KBM-7 (cell line): ENCODE measurements at places on chromosomes 12 and 14.

DNA sequence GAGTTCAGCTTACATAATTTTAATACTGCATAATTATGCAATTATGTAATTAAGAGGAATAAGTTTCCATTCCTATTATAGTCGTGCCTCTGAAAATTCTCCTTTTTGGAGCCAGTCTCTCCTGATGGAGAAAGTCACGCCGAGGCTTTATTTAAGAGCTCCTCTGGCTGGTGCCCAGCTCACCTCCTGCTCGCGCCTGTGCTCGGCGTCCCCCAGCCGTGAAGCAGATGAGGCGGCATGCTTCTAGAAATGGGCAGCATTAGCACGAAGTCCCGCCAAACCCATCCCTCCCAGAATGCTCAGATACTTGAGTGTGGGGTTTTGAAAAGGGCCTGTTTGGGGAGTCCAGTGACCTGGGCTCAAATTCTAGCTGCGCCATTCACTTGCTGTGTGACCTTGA lies 153.0 kb downstream of the PHETA1 start:
- DNase-seq, result no peak

GRCh38 chr14:77805706-77806105 lies 5.8 kb downstream of the ADCK1 start:
- no peak for DNase-seq

DNA sequence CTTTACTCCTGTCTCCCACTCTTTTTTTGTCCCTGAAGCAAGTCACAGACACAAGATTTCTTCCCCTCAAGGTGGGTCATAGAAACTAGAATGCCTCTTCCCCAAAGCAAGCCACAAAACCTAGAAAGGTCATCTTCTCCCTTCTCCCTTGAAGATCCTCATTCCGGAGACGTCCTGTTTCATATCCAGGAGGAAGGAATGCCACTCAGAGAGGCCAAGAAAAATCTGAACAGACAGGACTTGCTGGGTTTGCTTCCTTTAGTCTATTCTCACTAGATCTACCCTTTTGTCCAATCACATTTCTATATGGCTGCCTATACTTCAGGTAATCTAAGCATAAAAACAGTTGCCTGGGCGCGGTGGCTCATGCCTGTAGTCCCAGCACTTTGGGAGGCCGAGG lies 23.7 kb downstream of the SLC6A15 start:
- no peak for DNase-seq

DNA sequence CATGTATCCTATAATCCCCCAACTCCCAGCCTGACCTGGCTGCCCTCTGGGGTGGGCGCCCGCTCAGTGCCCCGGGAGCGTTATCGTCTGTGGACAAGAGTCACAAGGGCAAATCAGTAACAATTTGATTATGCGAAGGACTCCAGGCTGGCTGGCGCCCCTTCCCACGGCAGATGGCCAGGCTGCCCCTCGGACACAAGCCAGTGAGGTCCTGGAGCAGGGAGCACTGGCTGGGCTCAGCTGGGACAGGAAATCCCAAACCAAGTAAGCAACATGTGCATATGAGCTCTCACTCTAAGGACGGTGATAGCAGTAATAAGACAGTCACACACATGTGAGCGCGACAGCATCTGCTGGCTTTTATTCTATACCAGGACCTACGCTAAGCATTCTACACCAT lies 59.3 kb upstream of the FAM222A start:
- DNase-seq, result no peak

DNA sequence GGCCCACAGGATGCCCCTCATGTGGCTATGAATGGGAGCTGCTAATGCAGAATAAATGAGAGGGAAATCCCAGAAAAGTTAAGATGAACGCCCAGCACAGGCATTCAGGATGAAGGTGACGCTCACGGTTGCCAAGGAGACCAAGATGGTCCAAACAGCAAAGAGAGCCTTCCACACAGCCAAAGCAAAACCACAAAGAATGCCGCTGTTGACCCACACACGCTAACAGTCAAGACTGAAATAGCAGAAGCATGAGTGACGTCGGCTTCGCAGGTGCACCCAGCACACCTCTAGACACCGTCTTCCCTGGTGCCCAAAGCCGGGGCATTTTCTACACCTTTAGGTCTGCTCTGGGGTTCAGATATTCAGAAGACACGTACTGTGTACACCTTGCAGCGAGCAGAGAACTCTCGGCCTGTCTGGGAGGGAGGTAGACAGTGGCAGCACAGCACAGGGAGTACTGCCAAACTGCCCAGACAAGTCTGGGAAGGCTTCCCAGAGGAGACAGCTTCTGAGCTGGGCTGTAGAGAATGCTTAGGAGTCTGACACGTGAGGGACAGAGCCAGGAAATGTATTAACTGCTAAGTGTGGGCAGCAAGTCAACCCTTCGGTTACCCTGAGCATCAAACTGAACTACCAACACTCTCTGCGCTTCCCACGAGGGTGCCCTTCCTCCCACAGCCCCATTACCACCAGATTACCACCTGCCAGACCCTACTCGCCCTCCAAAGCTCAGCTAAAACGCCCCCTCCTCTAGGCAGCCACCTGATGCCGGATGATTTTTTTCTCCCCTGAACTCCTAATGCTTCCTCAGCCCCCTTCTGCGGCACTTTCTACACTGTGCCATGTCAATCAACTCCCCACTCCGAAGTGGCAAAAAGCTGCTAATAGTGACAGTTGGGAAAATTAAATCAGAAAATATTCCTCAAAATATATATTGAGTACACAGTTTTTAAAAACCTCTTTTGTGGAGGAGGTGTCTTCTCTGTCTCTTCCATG lies 50.1 kb downstream of the CCDC88C start:
- peak; percentile 81 for DNase-seq

- no peak for DNase-seq
Observed at GRCh38 chr12:28350502-28350901, 160.2 kb downstream of the CCDC91 start.

DNA sequence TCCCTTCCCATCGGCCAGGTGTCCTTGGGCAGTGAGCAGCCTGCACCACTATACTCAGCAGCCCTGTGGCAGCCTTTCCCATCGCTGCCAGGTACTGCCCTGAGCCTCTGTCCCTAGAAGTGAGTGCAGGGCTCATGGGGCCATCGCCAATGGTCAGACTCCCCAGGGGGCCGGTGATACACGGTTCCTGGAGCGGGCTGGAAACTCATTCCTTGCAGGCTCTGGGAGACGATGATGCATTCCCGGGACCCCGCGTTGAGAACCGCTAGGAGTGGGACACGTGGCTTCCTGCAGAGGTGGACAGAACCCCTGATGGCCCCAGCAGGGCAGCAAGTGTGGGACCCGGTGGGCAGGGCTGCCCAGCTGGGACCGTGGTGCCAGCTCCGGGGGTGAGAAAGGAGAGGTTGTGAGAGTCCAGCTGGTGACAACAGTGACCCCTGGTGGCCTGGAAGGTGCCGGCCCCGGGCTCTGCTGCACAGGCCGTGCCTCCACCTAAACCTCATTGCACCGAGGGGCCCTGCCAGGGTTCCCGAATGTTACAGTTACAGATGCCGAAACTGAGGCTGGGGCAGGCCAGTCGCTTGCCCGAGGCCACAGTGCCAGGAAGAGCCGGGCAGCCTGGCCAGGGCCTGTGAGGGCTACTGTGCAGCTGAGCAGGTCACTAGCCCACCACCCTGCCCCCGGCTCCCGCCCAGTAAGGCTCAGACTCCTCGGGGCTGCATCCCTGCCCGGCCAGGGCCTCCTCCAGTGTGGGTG lies 33.8 kb downstream of the FBRSL1 start:
- DNase-seq, result peak; percentile 85

GRCh38 chr14:56423544-56423943 lies 156.1 kb upstream of the TMEM260 start:
- no peak for DNase-seq

- DNase-seq, result no peak
Observed at GRCh38 chr12:95151821-95152220, 65.4 kb downstream of the FGD6 start.

DNA sequence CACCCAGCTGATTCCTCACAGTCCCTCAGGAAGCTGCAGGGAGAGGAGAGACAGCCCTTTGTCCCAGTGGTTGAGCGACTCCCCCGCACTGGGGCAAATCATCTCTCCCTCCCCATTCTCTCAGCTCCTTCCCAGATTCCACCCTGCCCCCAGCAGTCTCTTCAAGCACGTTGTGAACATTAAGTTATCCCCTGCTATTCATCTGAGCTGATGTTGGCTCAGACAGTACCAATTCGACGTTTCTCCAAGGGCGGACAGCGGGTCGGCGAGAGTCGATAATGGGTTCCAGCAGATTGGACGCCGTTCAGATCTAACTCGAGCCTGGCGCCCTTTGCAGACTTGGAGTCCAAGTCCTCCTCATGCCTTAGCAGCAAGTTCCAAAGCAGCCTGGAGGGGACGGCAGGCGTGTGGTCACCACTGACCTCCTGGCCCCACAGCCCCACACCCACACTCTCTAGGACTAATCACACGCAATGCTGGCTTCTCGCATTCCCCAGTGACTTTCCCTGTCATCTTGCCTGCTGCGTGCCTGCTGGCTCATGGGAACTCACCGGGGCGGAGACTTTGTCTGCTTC lies 245.9 kb downstream of the CHST11 start:
- DNase-seq, result no peak

GRCh38 chr12:105742567-105742874 lies 396.2 kb downstream of the NUAK1 start:
- DNase-seq, result no peak

GRCh38 chr12:127925971-127926370 lies 341.0 kb upstream of the TMEM132C start:
- DNase-seq, result no peak

DNA sequence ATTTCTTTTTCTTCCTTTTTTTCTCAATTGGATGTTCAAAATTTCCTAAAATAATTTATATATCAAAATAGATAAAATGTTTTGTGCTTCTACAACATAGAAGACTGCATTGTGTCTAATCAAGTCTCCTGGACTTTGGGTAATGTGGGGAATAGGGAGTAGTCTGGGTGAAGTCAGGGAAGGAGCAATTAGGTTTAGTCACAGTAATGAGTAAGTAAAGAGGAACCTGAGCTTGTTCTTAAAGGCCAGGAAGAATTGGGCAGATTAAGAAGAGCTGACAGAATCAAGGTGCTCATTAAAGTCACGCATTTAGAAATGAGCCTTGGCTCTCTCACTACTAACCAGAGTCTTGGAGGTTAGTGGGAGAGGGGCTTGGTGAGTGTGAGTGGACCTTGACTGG lies 233.3 kb upstream of the SSTR1 start:
- DNase-seq, result no peak

GRCh38 chr14:65095633-65096205 lies 6.6 kb downstream of the MAX start:
- no peak for DNase-seq

DNA sequence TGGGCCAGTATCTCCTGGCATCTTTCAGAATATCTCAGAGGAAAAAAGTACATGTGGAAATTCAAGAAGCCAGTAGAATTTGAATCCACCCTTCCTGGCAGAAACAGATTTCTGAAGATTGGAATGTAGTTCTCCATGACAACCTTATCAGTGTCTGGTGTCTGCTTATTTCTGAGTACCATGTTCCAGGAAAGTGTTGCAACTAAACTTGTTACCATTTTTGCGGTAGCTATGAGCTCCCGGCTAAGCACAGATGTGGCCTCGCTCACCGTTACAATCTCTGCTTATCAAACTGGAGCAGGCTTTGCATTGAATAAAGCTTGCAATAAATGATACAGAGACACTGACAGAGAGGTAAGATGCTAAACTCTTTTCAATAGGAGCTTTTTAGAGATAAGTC lies 13.0 kb upstream of the ITPR2 start:
- peak; percentile 81 for DNase-seq

GRCh38 chr12:109421355-109422087 lies 55.6 kb downstream of the KCTD10 start:
- no peak for DNase-seq

GRCh38 chr14:89025561-89026236 lies 201.2 kb downstream of the TTC8 start:
- DNase-seq, result no peak

GRCh38 chr12:122374707-122375106 lies 47.8 kb downstream of the CLIP1 start:
- DNase-seq, result no peak

DNA sequence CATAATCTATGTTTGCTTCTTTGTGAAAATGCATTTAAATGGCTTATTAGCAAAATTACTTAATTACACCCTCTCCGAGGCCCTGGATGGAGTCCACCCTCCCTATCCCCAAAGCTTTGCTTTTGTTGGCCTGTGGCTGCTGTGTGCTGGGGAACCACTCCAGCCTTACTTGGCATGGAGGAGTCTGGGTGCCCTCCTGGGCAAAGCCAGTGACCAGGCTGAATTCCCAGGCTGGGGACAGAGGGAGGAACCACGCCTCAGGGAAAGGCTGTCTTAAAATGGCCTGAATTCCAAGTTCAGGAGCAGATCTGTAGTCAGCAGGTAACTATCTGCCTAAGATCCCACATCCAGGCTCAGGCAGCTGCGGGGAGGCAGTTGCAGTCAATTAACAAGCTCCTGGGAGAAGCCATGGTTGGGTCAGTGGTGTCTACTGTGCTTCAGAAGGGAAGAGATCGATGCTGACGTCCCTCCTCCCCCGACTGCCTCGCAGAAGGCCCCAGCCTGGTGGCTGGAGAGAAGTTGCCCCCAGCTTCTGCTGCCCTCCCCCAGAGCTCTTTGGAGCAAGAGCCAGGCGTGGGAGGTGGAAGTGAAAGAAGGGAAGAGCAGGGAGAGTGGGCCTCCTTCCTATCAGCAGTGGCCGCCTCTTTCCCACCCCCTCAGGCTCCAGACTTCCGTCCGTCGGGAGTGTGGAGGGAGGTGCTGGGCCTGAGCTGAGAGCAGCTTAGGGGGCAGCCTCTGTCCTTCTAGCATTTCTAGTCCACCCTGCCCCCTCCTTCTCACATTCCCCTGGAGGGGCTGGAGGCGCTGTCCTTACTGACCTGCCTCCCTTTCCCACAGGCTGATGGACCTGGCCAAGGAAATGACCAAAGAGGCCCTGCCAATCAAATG lies 11.3 kb downstream of the VASH1 start:
- peak; percentile 76 for DNase-seq

DNA sequence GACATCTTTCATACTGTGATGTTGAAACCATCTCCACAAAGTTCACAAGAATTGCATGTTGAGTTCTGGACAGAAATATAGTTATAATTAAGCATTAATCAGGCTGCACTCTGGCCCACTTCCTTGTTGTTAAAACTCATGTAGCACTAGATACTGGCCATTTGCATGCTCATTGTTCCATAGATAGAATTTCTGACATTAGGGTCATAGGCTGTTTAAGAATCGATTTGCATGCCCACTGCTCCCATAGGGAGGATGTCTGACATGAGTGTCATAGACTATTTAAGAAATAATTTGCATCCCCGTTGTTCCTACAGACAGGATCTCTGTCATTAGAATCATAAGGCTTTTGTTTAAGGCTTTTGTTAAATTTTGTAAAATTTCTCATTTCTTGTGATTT lies 50.2 kb downstream of the MYF5 start:
- DNase-seq, result no peak

- DNase-seq, result no peak
Observed at GRCh38 chr14:104900639-104901512, 23.8 kb upstream of the PLD4 start.

- DNase-seq, result no peak
Observed at GRCh38 chr14:105204931-105205672, 24.0 kb upstream of the NUDT14 start.

- DNase-seq, result no peak
Observed at GRCh38 chr12:91778938-91779400, 366.7 kb downstream of the BTG1 start.

GRCh38 chr12:53300187-53300586 lies 692 bp downstream of the MYG1 start:
- no peak for DNase-seq
